Dermis microvascular lymphatic vessel endothelial cell (primary cell): ENCODE measurements at places on chromosomes 1 and 21. TPM values are rescaled to one million over a fixed set of nuclear protein-coding genes. Genes with fewer than 3 reads are reported as not detected.

- no peak for DNase-seq
Measured at GRCh38 chr1:15231714-15232201, 15.3 kb upstream of the FHAD1 start.

DNA sequence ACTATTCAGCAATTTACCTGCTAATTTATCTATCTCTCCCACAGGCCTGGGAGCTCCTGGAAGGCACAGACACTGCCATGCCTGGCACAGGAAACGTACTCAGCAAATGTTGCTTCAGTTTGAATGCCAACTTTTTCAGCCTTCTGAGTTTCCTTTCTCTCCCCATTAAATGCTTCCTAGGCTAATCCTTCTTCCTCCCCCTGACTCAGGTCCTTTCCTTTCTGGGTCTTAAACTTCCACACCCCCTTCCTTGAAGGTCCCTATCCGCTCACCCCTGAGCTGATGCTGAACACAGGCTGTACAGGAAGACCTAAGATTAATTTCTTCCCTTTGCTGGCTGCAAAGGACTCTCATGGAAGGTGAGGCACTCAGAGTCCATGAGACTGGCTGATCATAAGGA is 40.3 kb upstream of the ECE1 start:
- DNase-seq, result no peak

DNA sequence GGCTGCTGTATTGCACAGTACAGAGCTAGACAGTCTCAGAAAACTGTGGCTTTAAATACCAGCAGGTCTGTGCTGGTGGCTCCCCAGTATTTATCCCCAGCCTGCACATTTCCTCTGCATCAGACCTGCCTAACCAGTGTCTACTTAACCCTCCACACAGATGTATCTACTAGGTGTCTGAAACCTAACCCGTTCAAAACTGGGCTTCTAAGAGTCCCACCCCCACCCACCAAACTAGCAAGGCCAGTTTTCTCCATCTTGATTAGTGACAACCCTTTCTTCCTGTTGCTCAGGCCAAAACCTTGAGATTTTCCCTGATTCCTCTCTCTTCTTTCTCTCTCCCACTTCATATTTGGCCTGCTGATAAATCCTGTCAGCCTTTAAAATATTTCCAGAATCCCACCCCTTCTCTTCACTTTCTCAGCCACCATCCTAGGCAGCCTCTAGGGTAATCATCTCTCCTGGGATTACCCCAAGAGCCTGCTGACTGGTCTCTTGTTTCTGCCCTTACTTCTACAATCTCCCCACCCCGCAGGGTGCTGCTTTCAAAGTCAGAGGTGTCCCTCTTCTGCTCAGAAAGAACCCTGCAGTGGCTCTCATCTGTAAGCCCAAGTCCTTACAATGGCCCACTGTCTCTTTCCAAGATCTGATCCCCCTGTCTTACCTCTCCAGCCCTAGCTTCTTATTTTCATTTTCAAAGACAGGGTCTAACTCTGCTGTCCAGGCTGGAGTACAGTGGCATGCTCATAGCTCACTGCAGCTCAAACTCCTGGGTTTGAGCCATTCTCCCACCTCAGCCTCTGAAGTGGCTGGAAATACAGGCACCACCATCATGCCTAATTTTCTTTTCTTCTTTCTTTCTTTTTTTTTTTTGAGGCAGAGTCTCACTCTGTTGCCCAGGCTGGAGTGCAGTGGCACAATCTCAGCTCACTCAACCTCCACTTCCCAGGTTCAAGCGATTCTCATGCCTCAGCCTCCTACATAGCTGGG is 45.2 kb downstream of the H3-3A start:
- DNase-seq, result no peak

The DMAP1 gene
- 11.4 and 16.8 TPM in 2 replicates for total RNA-seq
